ENCODE measurements at places on chromosomes 12 and 14.

GRCh38 chr12:47097276-47097896, 17.6 kb upstream of the AMIGO2 start:
- no peak for DNase-seq

GRCh38 chr12:132489078-132489601, 811 bp upstream of the FBRSL1 start:
- no peak for DNase-seq

DNA sequence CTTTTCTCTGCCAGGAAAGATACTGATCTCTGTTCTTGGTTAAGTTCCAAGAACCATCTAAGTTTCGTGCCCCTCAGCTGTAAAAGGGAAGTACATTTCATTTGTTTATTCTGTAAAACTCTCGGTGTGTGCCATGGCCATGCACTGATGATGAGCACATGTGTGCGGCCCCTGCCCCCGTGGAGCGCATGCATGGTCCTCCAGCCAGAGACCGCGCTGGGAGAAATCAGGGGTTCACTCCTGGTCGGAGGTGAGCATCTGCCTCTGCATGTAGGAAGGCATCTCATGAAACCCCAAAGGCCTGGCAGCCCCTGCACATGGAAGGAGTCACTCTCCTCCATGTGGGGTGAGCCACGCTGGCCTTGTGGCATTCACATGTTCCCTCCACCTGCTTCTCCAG, 102.5 kb upstream of the RTL1 start:
- no peak for DNase-seq

DNA sequence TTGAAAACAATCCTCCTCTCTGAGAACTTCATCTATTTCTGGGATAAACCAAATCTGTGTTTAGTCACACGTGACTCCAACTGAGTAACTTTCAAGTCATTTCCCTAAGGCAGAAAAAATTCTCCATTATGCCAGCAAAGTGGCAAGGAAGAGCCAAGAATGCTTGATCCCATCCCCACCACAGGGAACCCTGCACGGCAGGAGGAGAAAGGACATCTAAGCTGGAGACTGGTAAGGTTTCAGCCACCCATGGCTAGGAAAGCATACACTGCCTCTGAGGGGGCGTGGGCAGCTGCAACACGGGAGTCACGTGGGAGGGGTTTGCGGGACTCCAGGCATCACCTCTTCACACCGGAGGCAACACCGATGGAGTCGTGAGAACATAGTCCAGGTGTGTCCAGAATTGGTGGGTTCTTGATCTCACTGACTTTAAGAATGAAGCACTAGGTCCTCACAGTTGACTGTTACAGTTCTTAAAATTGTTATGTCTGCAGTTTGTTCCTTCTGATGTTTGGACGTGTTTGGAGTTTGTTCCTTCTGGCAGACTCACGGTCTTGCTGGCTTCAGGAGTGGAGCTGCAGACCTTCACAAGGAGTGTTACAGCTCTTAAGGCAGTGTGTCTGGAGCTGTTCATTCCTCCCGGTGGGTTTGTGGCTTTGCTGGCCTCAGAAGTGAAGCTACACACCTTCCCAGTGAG, 2.7 kb upstream of the SIVA1 start:
- DNase-seq = no peak

- no peak for DNase-seq
Measured at GRCh38 chr12:98260276-98260675, 255.1 kb upstream of the TMPO start.

DNA sequence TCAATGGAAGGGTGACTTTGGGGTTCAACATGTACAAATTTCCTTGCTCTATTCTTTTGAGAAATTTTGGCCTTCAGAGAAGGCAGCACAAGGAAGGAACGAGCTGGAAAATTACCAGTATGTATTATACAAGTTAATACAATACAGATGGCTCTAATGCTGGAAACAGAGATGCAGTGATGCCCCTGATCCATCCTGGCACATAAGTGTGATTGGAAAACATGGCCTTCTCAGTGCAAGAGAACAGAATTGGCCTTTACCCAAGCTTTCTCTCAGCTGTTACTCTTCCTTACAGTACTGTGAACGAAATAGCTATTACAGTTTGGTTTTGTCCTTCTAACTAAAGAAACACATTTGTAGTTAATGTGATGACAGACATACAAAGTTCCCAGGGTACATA, 102.5 kb upstream of the GPHB5 start:
- no peak for DNase-seq

DNA sequence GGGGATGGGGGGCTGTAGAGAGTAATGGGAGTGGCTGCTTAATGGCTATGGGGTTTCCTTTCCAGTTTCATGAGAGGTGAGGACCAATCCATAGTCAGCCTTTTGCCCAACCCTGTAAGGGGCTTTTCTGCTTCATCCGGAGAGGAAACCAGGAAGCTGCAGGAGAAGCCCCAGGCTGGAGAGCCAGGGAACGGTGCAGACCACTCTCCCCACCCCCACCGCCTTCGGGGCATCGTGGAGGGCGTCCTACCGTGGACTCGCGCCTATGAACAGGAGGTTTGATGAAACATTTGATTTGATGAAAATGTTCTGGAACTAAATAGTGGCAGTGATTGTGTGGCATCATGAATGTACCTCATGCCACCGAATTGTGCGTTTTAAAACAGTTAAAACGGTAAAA, 204.3 kb upstream of the DIO3 start:
- DNase-seq = no peak

DNA sequence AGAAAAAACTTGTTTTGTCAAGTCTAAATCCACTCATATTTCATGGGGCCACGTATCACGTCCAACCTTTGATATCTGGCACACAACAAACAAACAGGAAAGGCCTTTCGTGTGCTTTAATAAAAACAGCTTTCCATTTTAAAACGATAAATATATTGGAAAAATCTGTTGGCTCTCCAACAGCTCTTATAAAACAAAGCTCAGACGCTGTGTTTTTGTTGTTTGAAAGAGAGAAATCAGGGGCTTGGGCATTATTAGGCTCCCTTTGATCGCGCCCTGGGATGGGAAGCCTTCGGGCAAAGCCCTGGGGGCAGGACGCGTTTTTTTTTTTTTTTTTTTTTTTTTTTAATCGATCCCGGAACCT, 429 bp upstream of the PLEKHA5 start:
- peak; percentile 72 for DNase-seq

GRCh38 chr14:22973217-22974032, 8.9 kb downstream of the AJUBA start:
- peak; percentile 66 for DNase-seq

GRCh38 chr12:116882742-116883141, 1.5 kb upstream of the HRK start:
- peak; percentile 24 for DNase-seq

- DNase-seq = no peak
Measured at GRCh38 chr12:56601503-56601902, 28.6 kb downstream of the BAZ2A start.

DNA sequence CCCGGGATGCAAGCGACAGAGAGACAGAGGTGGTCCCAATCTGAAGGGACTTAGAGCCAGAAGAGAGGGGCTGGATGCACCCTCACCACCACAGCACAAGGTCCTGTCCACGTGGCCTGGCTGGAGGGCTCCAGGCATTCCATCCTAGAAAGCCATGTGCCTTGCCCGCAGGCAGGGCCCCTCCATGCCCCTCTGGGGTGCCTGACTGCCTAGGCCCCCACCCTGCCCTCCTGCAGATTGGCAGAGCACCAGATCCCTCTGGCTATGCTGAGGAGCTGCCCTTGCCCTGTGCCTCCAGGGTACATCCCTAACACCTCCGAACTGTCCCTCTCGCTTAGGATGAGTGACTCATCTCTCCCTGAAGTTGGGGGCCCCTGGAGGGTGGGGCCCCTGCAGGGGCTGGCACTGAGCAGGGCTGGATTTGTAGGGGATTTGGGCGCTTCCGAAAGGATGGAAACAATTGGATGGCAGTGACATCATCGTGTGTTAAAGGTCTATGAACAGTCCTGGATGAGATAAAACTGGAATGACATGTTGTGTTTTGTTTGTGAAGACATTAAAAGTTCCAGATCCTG, 50.9 kb downstream of the CHGA start:
- DNase-seq = no peak

- no peak for DNase-seq
Measured at GRCh38 chr12:130560321-130560720, 155.8 kb downstream of the RIMBP2 start.

All from DMS79 treated with DMSO at 0.1 percent for 48 hours (cell line).